ENCODE measurements at places on chromosomes 7 and 10. TPM values are rescaled to one million over a fixed set of nuclear protein-coding genes. Genes with fewer than 3 reads are reported as not detected.

DNA sequence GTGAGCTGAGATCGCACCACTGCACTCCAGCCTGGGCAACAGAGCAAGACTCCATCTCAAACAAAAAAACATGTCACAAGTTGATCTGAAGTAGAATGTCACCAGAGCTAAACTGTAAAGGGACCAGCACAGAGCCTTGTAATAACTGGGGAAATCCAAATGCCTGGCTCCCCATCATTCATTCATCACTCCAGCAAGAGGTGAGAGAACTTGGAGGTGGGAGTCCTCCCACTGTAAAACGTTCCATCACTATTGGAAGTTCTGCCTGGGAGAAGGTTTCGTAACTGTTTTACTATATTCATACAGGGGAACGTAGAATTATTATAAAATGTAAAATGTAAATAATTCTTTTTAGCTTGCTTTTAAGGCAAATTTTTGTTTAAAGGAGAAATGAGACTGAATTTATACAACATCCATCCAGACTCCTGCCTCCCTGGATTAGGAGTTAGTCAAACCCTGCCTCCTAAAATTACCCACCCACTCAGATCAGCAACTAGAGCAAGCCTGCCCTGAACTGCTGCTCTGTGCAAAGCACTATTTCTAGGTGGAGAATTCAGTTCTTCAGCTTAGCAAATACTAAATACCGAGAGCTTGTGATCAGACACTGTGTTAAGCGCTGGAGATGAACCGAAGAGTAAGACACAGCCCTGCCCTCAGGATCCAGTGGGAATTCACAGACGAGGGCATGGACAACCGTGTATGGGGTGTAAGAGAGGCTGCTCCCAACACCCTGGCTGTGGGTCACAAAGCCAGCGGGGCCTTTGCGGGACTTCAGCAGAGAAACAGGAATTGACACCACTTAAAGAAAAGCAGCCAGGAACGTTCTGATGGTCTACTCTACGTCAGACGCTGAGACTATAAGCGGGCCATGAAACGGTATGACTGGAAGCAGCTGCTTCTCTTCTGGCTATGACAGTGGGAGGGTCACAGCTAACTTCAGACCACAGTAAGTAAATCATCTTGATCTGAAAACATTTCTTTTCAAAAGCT lies 208.3 kb downstream of the ZMYND11 start:
- DNase-seq, result no peak

- DNase-seq, result no peak
These were observed 158.6 kb upstream of the CHRM2 start for GRCh38 chr7:136709876-136710275.

- peak; percentile 16 for DNase-seq
These were observed 181.5 kb downstream of the EXOC4 start for GRCh38 chr7:133434246-133434865.

DNA sequence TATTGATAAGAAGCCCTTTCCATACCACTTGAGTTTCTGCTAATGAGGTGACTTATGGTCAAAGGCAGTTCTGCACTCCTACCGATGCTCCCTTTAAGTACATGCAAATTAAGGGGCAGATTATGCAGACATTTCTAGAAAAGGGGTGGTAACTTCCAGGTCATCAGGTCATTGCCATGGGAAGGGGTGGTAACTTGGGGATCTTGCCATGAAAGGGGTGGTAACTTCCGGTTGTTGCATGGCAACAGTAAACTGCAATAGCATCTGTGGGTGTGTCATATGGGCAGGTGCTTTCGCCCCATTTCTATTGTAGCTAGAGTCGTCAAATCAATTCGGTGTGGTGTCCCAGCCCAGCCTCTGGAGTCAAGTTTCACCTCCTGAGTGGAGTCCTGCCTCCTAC lies 150.9 kb downstream of the UBE2H start:
- no peak for DNase-seq

DNA sequence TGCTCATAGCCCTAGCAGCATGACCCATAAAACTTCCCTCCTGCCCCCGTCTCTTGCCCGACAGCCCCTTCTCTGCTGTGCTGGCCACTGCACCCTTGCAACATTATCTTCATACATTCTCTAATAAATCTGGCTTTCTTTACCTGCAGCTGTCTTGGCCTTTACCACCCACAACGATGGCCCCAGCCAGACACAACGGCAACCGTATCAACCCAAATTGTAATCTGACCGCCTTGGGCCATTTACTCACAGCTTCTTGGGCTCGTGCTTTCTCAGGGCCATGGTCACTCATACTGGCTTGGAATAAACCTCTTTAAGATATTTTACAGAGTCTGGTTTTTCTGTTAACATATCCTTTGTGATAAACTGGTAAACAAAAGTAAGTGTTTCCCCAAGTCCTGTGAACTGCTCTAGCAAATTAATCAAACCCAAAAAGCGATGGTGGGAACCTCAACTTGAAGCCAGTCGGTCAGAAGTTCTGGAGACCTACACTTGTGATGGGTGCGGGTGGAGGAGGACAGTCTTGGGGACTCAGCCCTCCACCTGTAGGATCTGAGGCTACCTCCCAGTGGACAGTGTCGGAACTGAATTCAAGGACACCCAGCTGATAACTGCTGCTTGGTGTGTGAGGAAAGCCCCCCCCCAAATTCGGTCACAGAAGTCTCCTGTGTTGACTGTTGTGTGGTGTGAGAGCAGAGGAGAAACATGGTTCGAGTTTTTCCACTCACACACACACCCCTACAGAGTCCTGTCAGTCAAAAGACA lies 87.6 kb upstream of the ATP6V0A4 start:
- no peak for DNase-seq

DNA sequence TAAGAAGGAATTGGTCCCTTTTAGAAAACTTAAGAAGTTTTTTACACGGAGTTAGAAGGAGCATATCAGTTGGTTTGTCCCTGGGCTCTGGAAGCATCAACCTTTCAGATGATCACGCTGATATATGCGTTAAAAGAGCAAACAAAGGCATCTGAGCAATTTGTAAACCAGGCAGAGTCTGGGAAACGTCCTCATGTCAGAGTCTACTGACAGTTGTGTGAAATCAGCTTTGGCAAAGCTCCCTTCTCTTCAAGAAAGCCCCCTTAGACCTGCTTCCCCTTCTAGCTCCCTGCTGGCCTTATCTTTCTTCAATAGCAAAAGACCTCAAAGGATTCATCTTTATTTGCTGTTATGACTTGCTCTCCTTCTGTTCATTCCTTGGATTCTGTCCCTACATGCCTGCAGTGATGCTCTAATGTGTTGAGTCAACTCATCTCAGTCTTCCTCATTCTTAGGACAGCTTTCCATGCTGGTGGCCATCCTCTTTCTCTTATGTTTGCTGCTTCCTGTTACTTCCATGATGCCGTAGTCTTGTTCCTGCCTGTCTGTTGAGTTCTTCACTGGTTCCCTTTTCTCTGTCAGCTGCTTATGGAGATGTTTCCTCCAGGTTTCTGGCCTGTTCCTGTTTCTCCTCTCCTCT lies 106.5 kb upstream of the BMPER start:
- no peak for DNase-seq

DNA sequence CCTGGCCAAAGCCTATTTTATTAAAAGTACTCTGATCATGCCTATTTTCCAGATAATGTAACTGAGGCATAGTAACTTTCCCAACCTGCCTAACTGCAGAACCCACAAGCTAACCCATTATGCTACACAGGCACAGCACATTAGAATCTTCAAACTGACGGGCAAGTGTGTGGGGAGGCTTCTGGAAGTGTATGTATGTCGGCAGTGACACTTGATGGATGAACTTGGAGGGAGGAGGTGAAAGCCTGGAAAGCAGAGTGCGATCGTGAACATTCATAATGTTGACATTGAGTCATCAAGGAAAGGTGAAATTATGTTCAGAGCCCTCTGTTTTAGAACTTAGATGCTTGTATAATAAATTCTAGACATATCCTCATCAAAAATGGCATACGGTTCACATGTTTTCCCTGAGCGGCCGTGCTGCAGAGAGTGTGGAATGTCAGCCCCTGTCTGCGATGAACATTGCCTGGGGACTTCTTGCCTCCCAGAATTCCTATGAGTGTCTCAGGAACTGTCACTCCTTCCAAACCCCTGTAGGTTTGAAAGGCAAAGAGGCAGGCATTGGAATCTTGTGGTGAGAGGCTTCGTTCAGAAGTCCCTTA lies 102.4 kb downstream of the SLIT1 start:
- DNase-seq, result no peak

GRCh38 chr7:43869867-43870240 lies 537 bp upstream of the MRPS24 start:
- DNase-seq, result peak; percentile 91

GRCh38 chr7:46011059-46011458 lies 90.0 kb upstream of the IGFBP3 start:
- no peak for DNase-seq

- no peak for DNase-seq
These were observed 206.6 kb upstream of the SH2B2 start for GRCh38 chr7:102080019-102080433.

DNA sequence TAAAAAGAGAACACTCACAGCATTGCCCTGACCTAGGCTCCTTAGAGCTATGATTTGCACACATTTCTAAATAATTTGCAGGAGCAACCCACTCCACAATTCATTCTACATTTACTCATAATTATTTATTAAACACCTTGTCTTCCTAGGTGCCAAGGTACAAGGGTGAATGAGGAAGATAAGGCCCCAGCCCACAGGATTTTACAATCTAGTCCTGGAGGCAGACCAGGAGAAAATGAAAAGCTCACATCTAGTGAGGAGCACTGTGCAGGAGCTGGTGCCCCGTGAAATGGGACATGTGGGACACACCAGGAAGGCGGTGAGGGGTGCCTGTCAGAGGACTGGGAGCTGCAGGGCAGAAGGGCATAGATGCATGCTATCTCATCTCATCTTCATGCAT lies 59.7 kb upstream of the LRRC18 start:
- DNase-seq, result no peak

- no peak for DNase-seq
These were observed 248.3 kb downstream of the EBF3 start for GRCh38 chr10:129715805-129716204.

- DNase-seq, result peak; percentile 36
These were observed at the start of gene INTS15 for GRCh38 chr7:6589829-6590644. Gene INTS15, plus strand, starts transcription at chr7:6590021. Its CDS starts 263 bp downstream, at chr7:6590284.

DNA sequence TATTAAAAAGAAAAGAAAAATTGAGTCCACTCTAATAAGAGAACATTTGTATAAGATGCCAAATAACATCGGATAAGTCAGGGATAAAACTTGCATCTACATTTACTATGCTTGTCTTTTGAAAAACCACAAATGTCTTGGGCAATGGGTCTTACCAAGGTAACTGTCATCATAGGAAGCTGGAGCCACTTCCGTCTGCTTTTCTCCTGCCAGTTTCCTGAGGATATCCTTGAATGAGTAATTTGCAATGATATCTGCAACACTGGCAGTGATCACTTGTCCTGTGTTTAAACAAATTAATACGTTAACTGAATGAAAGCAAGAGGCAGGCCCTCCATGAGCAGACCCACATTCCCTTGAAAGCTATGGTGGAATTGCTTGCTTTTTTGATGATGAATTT lies 47.3 kb downstream of the ITGA8 start:
- no peak for DNase-seq

- peak; percentile 23 for DNase-seq
These were observed 276.2 kb upstream of the SEMA3C start for GRCh38 chr7:81195033-81195432.

- peak; percentile 23 for DNase-seq
These were observed 52.0 kb downstream of the KLRG2 start for GRCh38 chr7:139431459-139431858.

GRCh38 chr10:82908751-82909150 lies 1033.8 kb downstream of the NRG3 start:
- DNase-seq, result no peak

DNA sequence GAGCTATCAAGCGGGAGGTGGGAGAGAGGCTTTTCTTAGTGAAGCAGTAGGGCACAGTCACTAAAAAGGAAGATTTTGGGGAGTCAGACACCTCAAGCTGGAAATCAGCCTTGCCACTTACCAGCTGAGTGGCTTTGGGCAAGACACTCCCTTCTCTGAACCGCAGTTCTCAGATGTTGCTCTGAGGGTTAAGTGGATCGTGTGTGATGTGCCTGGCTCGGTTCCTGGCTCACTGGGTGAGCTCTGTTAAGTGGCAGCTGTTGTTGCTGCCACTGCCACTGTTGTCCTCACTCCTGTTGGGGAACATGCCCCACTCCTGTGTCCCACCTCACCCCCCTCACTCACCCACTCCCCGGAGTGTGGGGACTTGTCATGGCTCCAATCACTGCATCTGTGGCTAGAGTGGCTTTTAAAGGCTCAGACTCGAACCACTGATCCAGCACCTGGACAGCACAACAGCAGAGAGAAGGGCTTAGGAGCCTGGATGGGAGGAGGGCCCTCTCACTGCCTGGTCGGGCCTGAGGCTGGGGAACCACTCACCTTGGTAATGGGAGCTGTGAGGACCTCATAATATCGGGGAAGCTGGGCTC lies 20.0 kb downstream of the PYROXD2 start:
- DNase-seq, result no peak

DNA sequence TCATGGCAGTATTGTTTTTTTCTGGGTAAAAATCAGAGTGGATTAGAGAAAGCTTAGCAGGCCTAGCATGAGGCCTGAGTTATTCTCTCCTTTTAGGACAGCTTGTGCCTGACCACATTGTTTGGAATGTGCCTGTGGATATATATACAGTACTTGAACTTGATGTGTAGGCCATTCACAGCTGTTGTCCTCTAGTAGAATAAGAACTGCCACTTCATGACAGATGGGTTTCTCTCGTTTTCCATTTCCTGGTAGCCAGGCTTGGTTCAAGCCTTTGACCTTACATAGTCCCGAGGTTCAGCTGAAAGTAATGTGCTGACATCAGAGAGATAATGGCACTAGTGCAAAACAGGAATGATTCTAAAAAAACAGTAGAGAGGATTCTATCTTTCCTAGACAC lies 473.9 kb downstream of the AUTS2 start:
- DNase-seq, result no peak

DNA sequence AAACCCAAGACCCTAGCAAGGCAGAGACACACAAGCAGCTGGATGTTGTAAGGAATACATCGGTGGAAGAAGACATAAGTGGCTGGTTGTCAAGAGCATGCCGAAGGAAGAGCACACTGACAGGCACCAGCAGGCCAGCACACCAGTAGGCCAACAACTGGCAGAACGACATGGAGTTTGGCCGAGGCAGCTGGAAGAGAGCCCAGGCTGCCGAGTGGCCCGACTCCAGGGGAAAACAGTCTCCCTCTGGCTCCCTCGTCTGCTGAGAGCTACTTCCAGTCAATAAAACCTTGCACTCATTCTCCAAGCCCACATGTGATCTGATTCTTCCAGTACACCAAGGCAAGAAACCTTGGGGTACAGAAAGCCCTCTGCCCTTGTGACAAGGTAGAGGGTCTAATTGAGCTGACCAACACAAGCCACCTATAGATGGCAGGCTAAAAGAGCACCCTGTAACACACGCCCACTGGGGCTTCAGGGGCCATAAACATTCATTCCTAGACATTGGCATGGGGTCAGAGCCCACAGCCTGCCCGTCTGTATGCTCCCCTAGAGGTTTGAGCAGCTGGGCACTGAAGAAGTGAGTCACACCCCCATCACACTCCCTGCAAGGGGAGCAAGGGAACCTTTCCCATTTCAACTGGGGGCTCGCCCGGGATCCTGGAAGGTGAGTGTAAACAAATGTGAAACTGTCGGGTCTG lies 14.7 kb upstream of the TNS3 start:
- no peak for DNase-seq

The ZSCAN21 gene
- total RNA-seq, result 5.0 TPM

The ASZ1 gene
- not detected for total RNA-seq

The PON3 gene
- total RNA-seq, result 0.05 TPM

The XRCC2 gene
- 2.1 TPM for total RNA-seq

The ERVW-1 gene
- total RNA-seq, result not detected

Data from renal cortical epithelial cell (primary cell).